ENCODE measurements at places on chromosomes 5 and 9.
A peak's percentile ranks its signal among the peaks of the same experiment; 100 is the strongest.

DNA sequence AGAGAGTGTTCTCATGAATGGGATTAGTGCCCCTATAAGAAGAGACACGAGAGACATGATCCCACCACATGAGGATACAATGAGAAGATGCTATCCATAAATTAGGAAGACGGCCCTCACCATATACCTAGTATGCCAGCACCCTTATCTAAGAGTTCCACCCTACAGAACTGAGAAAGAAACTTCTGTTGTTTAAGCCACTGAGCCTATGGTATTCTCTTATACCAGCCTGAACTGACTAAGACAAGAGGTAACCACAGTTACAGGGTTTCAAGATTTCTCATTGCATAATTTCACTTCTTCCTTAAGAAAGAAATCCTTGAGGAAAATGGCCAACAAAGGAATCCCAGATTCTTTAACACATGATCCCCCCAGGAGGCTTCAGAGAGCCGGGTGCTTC is 412.4 kb downstream of the NTRK2 start:
- no peak for DNase-seq

DNA sequence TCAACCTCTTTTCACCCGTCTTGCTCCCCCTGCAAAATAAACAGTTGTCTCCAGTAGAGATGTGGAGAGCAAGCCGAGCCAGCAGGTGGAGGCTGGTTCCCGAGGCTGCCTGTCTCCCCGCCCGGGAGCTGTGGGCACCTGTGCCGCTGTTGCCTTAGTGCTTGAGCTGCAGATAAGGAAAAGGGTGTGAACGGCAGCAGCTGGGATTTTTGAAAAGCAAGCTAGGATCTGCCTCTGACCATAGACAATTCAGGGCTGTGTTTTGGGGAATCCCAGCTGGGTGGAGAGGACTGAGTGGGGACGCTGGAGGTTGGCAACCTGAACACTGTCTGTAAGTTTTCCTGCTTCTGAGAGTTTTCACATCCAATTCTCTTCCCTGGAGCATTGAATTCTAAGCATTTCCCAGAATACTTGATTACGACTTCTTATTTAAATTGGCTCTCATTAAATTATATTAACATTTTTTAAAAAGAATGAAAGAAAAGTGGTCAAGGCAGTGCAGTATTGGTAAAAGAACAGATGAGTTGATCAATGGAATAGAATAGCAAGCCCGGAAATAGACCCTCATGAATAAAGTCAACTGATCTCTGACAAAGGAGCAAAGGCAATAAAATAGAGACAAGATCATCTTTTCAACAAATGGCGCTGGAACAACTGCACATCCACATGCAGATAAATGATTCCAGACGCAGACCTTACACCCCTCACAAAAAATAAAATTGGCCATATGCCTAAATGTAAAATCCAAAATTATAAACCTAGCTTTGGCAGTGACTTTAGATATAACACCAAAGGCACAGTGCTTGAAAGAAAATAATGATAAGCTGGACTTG is 9.7 kb downstream of the WNK2 start:
- DNase-seq, result no peak

DNA sequence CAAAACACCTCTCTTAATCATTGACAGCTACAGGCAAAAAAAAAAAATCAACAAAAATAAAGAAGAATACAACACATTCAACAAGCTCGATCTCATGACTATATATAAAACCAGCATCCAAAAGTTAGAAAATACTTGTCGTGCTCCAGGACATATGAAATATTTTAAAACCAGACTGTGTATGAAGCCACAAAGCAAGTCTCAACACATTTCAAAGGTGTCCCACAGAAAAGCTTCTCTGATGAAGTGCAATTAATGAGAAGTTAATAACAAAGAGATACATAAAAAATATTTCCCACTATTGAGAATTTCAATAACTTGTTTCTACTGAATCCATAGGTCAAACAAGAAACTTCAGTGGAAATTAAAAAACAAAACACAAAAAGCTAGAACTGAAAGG is 178.7 kb downstream of the PLK2 start:
- DNase-seq, result no peak

GRCh38 chr5:1511048-1511447 is 12.7 kb downstream of the LPCAT1 start:
- DNase-seq, result no peak

GRCh38 chr5:28603869-28604268 is 1565.5 kb upstream of the CDH9 start:
- no peak for DNase-seq

GRCh38 chr5:158563760-158564390 is 535.8 kb downstream of the EBF1 start:
- DNase-seq, result peak; percentile 31

GRCh38 chr9:7976167-7976755 is 176.7 kb upstream of the DMAC1 start:
- no peak for DNase-seq

GRCh38 chr9:131484051-131484445 is 18.7 kb upstream of the POMT1 start:
- DNase-seq, result no peak

- no peak for DNase-seq
Measured at GRCh38 chr9:90504486-90504885, 138.1 kb downstream of the DIRAS2 start.

- no peak for DNase-seq
Measured at GRCh38 chr9:4128876-4129275, 171.0 kb downstream of the GLIS3 start.

- no peak for DNase-seq
Measured at GRCh38 chr9:135830496-135830895, 76.8 kb downstream of the CAMSAP1 start.

- DNase-seq, result no peak
Measured at GRCh38 chr5:132267931-132268768, 10.7 kb downstream of the PDLIM4 start.

DNA sequence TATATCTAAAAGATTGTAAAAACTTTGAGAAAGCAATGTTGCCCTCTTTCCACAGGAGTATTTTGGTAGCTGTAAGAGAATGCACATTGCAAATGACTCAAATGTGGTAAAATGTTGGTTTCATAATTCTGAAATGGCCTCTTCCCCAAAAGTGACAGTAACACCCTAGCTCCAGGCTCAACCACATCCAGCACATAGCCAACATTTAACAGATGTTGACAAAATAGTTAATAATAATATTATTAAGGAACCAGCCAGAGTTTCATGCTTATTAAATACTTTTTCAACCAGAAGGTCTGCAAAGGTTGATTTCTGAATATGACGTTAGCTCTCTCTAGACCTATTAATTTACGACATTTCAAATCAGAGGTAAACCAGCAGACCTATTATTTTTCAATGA is 1.3 kb downstream of the ANXA1 start:
- DNase-seq, result peak; percentile 53

DNA sequence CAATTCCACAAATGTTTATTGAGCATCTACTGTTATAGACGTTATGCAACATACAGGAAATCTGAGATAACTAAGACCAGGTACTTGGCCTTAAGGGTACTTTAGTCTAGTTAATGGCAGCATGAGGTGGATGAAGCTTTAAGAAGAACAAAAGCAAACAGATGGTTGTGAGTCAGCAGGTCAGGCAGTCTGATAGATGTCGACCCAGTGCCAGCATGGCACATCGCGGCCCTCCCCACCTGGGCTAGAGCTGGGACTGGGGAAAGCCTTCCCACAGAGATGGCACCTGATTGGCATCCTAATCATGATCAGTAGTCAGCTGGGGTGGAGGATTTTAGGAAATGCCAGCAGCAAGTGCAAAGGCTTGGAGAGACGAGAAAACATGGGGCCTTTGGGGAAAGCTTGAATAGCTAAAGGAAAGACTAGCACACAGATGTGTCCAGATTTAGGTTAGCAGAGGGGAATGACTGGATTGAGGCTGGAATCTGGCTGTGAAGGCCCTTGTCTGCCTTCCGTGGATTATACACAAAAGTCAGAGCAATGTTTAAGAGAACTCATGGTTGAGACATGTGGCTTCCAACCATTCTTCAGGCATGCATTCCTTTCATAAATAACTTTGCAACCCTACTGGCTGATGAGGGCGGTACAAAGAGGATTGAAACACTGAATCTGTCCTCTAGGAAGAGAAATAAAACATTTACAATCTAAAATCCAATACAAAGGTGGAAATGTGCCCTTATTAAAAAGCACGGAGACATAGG is 395.4 kb upstream of the WWC1 start:
- peak; percentile 64 for DNase-seq

DNA sequence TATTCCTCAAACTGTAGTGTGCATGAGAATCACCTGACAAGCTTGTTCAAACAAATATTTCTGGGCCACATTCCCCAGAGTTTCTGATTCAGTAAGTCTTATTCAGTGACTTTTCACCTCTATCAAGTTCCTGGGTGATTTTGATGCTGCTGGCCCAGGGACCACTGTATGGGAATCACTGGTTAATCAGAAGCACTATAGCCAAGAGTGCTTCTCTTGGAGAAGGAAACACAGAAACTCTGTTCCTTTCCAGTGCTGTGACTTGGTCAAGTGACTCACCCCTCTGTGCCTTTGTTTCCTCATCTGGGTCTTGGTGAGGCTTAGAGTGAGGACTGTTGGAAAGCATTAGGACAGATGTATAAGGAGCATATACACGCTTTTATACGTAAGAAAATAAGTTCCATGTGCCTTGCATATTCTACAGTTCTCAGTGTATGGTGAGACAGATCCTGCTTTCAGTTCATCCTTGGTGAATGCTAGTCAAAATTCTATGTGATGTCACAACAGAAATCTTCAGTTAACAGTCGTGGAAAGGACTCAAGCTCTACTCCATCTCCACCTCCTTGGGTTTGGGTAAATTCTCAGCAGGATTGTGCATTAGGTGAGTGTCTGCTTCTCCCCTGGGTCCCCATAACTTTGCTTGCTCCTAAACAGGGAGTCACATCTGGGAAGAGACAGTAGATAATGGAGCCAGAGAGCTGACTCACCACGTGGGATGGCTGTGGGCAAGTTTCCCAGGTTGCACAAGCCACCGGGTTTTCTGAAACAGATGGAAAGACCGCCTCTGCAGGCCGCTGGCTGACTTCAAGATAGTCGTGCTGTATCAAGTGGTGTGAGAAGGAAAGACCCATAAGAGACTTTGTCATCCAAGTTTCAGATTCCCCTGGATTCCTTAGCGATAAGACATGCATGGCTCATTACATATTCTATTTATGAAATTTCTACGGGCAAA is 117.0 kb downstream of the NXNL2 start:
- DNase-seq, result peak; percentile 97

DNA sequence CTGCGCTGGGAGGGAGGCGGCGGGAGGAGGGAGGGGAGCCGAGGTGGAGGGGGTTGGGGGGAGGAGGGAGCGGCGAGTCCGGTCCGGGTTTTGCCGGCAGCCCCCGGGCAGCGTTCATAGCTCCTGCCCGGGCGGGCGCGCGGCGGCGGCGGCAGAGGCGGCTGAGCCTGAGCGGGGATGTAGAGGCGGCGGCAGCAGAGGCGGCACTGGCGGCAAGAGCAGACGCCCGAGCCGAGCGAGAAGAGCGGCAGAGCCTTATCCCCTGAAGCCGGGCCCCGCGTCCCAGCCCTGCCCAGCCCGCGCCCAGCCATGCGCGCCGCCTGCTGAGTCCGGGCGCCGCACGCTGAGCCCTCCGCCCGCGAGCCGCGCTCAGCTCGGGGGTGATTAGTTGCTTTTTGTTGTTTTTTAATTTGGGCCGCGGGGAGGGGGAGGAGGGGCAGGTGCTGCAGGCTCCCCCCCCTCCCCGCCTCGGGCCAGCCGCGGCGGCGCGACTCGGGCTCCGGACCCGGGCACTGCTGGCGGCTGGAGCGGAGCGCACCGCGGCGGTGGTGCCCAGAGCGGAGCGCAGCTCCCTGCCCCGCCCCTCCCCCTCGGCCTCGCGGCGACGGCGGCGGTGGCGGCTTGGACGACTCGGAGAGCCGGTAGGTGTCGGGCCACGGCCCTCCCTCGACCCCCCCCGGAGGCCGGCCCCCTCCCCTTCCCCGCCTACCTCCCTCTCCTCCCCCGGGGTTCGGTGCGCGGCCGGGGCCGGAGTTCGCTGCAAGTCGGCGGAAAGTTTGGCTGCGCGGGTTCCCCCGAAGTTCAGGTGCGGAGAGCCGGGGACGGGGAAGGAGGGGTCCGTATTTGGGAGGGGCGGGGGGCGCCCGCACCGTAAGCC is at the start of gene CXXC5:
CXXC5 (plus strand) TSS at position 145 of the 877 bp plus-strand sequence. CDS start 32,175 bp downstream, outside the sequence.
- DNase-seq, result peak; percentile 92

- peak; percentile 47 for DNase-seq
Measured at GRCh38 chr5:30040488-30041118, 1152.9 kb upstream of the CDH6 start.

GRCh38 chr9:105054491-105054890 is 126.5 kb upstream of the ABCA1 start:
- DNase-seq, result peak; percentile 90

DNA sequence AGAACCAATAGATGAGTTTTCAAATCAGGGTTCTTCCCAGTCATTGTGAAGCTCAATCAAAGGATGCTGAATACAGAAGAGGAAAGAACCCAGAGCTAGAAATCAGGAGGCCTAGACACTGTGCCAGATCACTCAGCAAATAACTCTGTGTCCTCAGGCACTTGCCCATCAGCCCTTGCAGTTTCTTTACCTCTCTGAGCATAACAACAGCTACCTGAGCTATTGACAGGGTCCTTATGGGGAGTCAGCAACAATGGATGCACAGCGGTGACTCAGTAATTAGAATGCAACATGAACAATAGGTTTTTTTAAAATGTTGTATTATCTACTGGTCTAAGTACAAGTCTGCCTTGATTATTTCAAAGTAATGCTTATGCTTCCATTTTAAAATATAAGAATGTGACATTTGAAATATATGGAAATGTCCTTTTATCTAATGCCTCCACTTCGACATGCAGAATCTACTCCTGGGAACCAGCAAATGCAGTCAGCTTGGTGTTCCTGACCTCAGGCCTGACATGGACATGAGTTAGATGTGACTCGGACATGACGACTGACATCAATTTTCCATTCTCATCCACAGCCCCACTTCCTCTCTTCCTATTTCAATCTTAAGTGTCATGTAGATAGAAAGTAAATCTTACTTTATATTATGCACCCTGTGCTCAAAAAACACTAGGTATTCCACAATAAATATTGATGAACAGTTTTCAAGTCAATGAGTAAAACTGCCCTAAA is 155.0 kb downstream of the TLE1 start:
- no peak for DNase-seq

DNA sequence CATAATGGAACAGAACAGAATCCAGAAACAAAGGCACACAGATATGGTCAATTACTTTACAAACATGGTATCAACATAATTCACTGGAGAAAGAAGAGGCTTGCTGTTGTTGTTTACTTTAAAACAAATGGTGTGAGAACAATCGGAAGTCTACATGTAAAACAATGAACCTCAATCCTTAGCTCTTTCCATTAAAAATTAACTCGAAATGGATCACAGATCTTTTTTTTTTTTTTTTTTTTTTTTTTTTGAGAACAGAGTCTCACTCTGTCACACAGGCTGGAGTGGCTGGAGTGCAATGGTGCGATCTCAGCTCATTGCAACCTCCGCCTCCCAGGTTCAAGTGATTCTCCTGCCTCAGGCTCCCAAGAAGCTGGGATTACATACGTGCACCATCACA is 9.8 kb downstream of the SEMA4D start:
- no peak for DNase-seq

GRCh38 chr5:149424371-149425315 is 45.6 kb upstream of the IL17B start:
- DNase-seq, result peak; percentile 24

DNA sequence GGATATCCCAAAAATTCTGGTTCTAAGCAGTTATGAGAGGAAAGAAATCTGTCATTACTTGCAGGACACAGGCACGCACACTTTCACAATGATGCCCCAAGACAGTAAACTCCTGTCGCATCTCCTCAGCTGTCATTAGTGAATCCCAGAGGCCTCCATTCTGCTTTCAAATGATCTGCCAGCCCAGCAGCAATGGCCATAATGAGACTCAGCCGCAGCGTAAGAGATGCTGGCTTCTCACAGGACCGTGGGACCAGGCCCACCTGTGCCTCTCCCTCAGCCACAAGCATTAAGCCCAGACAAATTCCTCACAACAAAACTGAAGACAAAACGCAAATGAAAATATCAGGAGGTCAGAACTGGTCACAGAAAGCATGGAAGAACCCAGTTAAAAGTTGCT is 98.0 kb upstream of the VLDLR start:
- no peak for DNase-seq

Data from fibroblast of skin of scalp (primary cell).